AG09319 (cell line): ENCODE measurements at places on chromosomes 5 and 9.

- DNase-seq: no peak
Measured at GRCh38 chr5:149550594-149551226, 529 bp downstream of the CSNK1A1 start.

- DNase-seq: no peak
Measured at GRCh38 chr5:140591747-140592372, 27.2 kb downstream of the SLC35A4 start.

- DNase-seq: no peak
Measured at GRCh38 chr5:148816357-148816756, 10.1 kb upstream of the ADRB2 start.

- no peak for DNase-seq
Measured at GRCh38 chr9:85248514-85249312, 493.0 kb downstream of the AGTPBP1 start.
